ENCODE measurements at places on chromosomes 6 and 20. TPM values are rescaled to one million over a fixed set of nuclear protein-coding genes. Genes with fewer than 3 reads are reported as not detected.

The RIMS4 gene
- total RNA-seq, result not detected

The LGSN gene
- 0.12 TPM for total RNA-seq

The RSPH3 gene
- total RNA-seq, result 3.8 TPM

The SLC2A10 gene
- total RNA-seq, result 40.8 TPM

The DSP gene
- total RNA-seq, result 0.25 TPM

The C6orf15 gene
- not detected for total RNA-seq

The CALHM4 gene
- not detected for total RNA-seq

The C20orf141 gene
- total RNA-seq, result not detected

The PDE7B gene
- 31.0 TPM for total RNA-seq
